ENCODE measurements at places on chromosomes 7 and 10. TPM values are rescaled to one million over a fixed set of nuclear protein-coding genes. Genes with fewer than 3 reads are reported as not detected.

The VWDE gene
- polyA plus RNA-seq: 0.45 TPM

The ASB10 gene
- polyA plus RNA-seq: 0.18 TPM

The GRID1 gene
- polyA plus RNA-seq: 7.4 TPM

The KLLN gene
- 2.0 TPM for polyA plus RNA-seq

All from testis (tissue), 5 donors.